ENCODE measurements at places on chromosomes 2 and 18.

DNA sequence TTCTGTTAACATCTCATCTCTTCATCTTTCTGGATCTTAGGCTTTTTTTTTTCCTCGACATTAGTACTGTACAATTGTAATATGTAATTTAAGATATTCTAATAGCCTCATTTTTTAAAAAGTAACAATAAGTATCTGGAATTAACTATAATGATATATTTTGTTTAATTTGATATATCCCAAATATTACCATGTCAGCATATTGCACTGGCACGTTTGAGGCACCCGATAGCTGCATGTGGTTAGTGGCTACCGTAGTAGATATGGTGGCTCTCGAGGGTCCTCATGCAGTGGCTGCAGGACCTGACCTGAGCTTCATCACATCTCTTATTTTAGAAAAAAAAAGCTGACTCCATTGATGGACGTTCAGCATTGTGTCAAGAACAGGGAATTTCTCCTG is 371.9 kb downstream of the DPP10 start:
- no peak for DNase-seq

DNA sequence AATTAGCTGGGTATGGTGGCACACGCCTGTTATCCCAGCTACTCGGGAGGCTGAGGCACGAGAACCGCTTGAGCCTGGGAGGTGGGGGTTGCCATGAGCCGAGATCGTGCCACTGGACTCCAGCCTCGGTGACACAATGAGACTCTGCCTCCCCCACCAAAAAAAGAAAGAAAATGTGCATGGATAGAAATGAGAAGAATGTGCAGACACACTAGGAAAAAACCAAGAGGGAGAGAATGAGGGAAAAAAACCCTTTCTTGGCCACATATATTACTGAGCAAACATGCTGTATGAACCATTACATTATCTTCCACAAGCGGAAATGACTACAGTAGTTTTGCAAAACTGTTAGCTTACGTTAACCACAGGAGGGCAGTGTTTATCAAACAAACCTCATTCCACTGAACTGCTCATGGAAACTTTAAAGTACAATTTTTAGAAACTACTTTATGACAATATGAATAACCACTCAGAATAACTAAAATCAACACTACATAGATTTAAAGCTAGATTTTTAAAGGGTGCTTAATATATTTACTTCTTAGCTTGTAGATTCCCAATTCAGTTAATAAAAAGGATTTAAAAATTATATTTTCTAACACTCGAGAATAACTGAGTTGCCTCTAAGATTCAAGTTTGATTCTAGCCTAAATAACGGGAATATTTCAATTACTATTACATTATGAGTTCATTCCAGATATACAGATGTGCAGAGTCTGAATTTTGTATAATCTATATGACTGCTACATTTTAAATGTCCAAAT is 26.4 kb downstream of the ASXL2 start:
- DNase-seq = no peak

- DNase-seq = no peak
These were observed 464.4 kb downstream of the CMPK2 start for GRCh38 chr2:6401301-6401700.

- DNase-seq = no peak
These were observed 75.7 kb downstream of the BCL2L11 start for GRCh38 chr2:111196435-111196834.

DNA sequence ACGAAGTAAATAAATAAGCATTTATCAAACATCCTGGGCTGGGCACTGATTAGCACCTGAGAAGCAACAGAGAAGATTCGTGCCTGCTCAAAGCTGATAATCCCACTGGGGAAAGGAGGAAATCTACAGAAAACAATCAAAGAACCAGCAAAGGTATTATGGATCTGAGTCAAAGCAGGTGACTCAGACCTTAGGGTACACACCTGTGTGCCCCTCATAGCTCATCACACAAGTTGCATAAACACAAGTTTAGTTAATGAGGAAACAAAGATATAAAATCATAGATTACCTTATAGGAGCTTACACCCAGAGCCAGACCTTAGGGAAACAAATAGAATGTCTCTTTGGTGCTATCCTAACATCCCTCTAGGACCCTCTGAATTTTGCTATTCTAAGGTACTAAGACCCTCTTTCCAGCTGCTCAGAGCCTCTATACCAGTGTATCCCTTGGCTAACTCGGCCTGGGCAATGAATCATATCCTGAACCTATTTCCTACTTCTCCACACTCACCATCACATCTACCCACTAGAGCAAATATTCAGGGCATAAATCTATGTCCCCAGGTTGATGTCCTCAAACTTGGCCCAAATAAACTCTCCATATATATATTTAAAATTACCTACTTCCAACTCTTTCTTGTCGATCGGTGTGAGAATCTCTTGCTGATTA is 19.3 kb upstream of the CTIF start:
- no peak for DNase-seq

- no peak for DNase-seq
These were observed 559.7 kb downstream of the ZEB2 start for GRCh38 chr2:143960177-143960576.

- no peak for DNase-seq
These were observed 80.8 kb upstream of the AGAP1 start for GRCh38 chr2:235413064-235413463.

DNA sequence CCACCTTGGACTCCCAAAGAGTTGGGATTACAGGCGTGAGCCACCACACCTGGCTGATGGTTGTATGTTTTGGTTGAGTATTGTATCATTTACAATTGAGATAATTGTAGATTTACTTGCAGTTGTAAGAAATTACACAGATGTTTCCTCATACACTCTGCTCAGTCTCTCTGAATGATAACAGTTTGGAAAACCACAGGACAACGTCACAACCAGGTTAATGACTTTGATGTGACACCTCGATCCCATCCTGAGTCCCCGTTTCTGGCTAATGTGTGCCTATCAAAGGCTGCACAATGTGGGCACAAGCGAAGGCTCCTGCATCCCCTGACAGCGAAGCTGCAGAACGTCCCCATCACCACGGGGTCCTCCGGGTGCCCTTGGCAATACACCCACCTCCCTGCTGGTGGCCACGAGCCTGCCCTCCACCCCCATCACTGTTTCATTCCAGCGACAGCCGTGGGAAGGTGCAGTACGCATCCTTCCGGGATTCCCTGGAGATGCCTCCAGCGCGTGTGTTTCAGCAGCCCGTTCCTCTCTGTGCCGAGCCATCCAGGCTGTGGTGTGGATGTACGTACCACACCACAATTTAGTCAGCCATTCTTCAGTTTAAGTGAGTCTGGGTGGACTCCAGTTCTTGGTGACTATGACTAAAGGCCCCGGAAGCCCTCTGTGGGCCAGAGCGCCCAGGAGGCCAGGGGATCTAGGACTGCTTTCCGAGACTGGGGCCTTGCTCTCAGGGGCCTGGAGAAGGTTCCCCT is 4.3 kb upstream of the PDCD1 start:
- no peak for DNase-seq

DNA sequence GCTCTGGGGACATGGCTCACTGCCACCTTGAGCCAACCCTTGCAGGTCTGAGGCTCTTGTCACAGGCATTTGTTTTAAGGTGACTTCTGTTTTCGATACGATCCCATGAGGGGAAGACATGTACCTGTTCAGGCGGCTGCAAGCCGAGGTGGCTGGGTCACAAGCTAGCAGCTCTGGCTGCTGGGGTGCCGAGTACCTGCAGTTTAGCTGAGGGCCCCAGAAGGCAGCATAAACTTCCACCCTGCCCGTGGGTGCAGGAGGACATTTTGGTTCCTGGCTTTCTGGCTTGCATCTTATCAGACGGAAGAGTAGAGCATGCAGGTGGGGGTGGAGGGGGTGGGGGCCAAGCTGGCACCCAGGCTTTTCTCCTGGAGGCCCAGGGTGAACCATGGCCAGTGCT is 28.4 kb downstream of the COA5 start:
- DNase-seq = no peak

DNA sequence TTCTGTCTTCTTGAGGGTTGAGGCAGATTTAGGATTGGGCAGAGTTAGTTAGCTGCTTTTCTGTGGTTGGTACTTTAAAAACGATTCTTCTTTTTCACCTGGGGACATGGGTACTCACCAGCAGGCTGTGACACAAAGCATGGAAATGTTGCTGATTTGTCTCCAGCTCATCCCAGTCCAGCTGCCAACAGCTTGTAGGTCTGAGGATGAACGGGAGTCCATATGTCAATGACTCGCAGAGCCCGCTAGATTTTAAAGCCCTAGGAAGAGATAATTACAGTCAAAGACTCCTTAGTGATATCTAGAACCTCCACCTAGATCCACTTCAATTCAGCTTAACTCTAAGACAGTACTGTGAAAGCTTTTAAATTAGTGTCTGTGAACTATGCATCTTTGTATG is 20.8 kb downstream of the DOK1 start:
- DNase-seq = no peak

- DNase-seq = no peak
These were observed 315.9 kb upstream of the UBE2E3 start for GRCh38 chr2:180664507-180664906.

- DNase-seq = no peak
These were observed 65.3 kb downstream of the WDPCP start for GRCh38 chr2:63522950-63523349.

GRCh38 chr2:197604117-197604860 is 71.1 kb downstream of the RFTN2 start:
- DNase-seq = no peak

DNA sequence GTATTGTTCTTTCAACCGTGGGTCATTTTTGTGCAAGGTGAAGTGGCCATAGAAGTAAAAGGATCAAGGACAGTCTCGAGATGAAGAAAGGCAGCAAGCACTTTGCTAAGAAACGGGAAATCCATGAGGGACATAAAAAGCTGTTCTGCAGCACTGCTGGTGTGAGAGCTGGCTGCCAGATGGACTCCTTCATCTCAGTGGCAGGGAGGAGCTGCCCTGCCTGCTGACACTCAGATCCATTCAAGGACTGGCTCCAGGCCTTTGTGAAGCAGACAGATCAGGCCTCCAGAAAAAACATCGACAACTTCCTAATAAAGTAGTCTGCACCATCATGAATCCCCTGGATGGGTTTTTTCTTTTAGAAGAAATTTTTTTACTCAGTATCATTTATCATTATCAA is 29.5 kb downstream of the RMC1 start:
- DNase-seq = no peak

Measured in T-helper 17 cell (primary cell).